Stimulated activated CD8-positive, alpha-beta memory T cell treated with anti-CD3 and anti-CD28 coated beads, Interleukin-15, amount 100 ng/mL, for 1 hour (primary cell): ENCODE measurements at places on chromosomes 7 and 10.
A peak's percentile ranks its signal among the peaks of the same experiment; 100 is the strongest.

DNA sequence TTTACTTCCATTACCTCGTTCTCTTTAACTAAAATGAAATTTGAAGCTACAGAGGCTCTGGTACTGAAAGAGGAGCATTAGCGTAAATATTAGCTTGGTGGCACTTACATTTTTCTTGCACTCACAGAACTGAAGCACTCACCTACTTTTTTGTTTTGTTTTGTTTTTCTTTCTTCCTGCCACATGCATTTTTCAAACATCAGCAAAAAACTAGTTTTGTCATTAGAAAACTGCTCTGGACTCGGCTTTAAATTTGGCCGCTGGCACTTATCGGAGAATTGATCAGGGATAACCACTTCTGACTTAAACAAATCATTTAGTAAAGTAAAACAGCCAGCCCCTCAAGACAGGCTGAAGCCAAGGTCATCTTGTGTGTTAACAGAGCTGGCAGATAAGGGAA is 216.3 kb downstream of the SFMBT2 start:
- DNase-seq = no peak

DNA sequence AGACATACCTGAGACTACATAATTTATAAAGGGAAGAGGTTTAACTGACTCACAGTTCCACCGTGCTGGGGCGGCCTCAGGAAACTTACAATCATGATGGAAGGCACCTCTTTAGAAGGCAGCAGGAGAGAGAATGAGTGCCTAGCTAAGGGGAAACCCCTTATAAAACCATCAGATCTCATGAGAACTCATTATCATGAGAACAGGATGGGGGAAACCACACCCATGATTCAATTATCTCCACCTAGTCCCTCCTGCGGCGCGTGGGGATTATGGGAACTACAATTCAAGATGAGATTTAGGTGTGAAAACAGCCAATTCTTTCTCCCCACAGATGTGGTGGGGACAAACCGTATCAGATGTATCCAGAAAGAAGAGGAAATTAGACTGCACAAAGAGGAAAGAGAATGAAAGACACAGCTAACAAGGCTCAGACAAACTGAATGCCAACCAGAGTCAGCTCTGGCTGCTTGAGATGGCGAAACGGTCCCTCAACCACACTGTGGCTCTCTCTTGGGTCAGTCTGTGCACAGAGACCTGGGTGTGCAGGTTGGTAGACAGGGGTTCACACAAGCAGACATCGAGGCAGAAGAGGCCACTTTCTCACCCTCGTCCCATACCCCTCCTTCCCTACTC is 375.6 kb downstream of the SFMBT2 start:
- DNase-seq = no peak

GRCh38 chr10:79119306-79119705 is 50.5 kb downstream of the ZMIZ1 start:
- no peak for DNase-seq

- peak; percentile 50 for DNase-seq
These were observed at the start of gene FOXK1 for GRCh38 chr7:4681886-4682620. FOXK1 (plus strand) TSS chr7:4682295; CDS start chr7:4682309, 14 bp downstream.

DNA sequence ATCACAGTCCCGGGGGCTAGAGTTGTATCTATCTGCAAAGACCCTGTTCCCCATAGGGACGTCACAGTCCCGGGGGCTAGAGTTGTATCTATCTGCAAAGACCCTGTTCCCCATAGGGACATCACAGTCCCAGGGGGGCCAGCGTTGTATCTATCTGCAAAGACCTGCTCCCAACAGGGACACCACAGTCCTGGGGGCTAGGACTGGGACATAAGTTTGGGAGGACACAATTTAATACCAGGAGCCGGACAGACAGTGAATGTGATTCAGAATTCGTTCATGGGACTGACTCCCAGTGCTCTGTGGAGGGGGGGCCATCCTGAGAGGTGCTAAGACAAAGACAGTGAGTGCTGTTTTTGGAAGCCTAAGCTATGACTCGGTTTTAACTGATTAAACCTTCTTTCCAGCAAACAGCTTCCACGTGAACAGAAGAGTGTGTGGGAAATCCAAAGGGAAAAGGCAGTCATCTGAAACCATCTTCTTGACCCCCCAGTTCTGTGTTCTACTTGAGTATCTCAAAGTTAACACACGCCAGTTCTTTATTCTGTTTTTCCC is 153.0 kb downstream of the DIP2C start:
- DNase-seq = no peak

- DNase-seq = no peak
These were observed 23.2 kb downstream of the NKX2-3 start for GRCh38 chr10:99555825-99556523.

GRCh38 chr10:120950051-120950561 is 98.9 kb downstream of the WDR11 start:
- DNase-seq = no peak

GRCh38 chr10:69130251-69130650 is 6.3 kb downstream of the VPS26A start:
- DNase-seq = no peak

- DNase-seq = no peak
These were observed 13.9 kb downstream of the ARPC1A start for GRCh38 chr7:99339595-99339994.

DNA sequence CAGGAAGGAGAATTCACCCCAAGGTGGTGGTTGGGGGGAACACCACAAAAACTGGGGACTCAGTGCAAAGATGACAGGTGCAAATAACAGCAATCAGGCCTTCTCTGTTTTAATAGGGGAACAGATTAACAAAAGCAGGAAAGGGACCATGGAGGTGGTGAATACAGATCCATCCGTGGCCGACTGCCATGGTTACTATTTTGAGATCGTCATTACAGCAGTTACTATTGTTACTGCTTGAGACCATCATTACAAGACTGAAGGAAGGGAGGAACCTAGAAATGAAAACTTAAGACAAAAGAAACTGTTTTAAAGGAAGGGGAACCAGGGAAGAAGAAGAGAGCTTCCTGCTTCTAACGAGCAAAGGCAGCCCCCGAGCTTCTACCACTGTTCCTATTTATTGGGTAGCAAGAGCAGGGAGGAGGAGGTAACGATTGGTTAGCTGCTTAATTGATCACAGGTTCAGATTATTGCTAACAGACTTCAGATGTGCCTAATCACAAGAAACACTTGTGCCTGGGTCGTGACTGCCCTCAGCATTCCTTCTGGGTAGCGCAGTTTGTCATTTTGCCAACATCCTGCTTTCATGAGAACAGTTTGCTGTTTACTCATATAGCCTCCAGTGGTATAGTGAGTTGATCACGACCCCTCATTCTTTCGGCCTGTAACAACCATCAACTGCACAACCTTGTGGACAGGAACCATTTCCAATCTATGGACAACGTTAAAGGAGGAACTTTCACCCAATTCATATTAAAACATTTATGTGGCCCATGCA is 216.3 kb downstream of the CHCHD3 start:
- DNase-seq = no peak

DNA sequence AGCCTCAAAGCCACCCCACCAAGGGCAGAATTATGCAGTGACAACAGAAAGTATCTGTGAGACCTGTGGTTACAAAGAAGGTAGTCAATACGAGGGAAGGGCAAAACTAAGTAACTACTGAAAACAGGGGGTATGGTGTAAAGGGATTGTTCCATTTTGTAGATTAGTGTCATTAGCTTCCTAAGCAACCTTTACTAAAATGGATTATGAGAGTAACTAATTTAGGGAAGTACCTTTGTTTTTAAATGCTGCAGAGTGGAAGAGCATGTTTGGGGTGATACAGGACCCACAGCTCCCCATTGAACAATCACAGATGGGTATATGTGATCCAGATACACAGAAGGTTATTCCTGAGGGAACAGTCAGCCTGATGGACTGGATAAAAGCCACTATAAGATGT is 51.3 kb upstream of the TAC1 start:
- DNase-seq = no peak

DNA sequence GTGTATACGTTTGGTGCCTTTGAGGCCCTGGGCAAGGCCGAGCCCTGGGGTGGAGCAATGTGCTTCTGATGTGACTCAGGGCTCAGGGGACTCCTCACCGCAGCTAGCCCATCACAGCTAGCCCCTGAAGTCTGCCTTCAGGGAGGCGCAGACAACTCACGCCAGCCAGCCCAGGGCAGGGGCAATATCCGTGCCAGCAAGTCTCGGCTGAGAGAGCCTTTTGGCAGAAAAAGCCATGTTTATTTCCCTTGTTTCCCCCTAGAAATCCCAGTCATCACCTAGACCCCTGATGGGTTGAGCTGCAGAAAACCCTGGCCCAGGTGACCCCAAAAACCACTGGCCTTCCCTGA is 90.4 kb downstream of the CHST15 start:
- DNase-seq = no peak

DNA sequence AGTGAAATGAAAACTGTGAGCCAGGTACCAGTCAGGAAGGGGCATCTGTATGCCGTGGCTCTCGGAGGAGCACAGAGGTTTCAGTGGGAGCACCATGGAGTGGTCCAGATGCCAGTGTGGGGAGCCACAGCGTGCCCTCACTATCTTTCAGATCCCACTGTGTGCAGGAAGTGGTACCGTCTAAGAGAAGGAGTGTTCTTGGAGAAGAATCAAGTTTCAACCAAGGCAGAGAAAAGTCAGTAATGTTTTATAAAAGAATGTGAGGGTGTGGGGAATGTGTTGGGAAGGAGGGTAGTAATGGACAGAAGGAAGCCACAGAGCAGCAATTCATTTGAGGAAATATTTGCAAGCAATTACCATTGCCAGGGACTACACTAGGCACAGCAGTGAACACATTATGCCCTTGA is 35.6 kb downstream of the PRKAR2B start:
- no peak for DNase-seq

DNA sequence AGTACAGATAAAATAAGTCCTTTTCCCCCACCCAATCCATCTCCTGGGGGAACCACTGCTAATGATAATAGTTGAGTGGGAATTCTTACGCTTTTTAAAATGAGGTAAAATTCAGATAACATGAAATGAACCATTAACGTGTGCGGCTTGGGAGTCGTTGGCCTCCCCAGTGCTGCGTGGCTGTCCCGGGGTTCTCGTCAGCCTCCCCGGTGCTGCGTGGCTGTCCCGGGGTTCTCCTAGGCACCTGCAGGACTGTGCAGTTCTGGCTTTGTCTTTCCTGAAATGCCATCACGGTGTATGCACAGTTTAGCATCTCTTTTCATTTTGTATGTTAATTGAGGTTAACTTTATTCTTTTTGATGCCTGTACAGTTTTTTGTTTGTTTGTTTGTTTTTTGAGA is 13.5 kb downstream of the SUN1 start:
- DNase-seq = no peak

DNA sequence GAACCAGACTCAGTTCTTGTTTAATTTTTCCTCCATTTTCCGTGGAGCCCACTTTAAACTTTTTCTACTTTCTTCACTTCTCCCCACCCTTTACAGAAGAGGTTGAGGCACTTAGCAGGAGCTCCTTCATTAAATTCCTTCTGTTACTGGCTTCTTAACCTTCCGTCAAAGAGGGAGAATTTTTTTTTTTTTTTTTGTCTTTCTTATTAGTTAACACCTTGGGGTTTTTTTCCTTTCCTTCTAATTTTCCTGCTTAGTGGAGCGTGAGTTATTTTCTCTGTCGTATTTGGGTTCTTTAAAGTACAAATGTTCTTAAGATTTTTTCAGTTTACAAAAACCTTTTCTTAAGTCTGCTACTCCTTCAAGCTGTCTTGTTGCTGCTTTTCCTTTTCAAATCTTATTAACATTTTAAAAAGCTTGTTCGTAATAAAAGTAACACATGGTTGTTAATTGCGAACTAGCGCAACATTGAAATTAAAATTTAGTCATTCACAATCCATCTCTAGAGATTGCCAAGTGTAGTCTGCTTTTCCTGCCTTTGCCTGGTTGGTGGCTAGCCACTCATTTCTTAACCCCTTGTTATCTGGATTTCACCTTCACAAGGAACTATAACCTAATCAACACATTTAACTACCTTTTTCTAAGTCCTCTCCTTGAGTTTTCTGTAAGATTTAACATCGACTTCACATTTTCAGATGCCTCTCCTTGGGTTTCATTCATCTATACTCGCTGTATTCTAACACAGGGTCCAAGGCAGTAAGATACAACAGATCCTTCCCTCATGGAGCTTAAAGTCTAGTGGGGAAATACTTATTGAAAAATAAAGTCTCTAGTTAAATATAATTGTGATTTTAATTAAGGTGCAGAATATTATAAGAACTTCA is 2.0 kb downstream of the BMPR1A start:
- DNase-seq = no peak

- no peak for DNase-seq
These were observed 30.3 kb downstream of the ZNF775 start for GRCh38 chr7:150409300-150410030.

GRCh38 chr7:4764402-4765007 is 10.9 kb upstream of the AP5Z1 start:
- no peak for DNase-seq

GRCh38 chr10:1774796-1775195 is 37.5 kb upstream of the ADARB2 start:
- DNase-seq = no peak

GRCh38 chr10:6274040-6274439 is 71.3 kb downstream of the PFKFB3 start:
- DNase-seq = no peak

DNA sequence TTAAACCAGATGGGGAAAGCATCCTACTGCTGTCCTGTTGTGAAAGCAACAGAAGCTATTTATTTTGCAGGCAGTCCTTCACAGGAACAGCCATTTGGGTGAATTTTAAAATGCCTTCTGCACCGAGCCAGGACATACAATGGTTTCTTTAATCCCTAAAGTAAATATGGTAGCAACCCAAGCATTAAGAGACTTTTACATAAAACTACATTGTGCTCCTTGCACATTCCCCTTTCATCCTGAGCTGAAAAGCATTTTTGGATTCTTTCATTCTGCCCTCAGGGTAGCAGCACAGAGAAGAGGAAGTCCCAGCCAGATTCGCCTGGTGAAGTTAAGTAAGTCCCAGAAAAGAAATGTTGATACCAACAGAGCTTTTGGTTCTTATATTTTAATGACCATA is 84.0 kb upstream of the FAM3C start:
- no peak for DNase-seq

DNA sequence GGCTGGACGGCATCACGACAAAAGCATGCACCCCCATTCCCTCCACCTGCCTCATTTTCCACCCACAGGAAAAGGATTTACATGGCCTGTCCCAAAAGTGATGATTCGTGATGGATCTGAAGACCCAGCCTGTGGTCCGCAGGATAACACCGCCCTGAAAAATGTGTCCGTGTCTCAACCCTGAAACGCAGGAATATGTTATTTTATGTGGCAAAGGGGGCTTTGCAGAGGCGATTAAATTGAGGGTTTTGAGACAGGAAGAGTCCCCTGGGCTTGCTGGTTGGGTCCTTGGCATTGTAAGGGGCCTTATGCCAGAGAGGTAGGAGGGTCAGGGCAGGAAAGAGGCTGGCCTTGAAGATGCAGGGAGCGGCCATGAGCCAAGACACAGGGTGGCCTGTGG is 80.2 kb upstream of the PPP2R2D start:
- no peak for DNase-seq
